HuH-7.5 (cell line): ENCODE measurements at places on chromosomes 5 and 9.

- no peak for DNase-seq
Measured at GRCh38 chr5:74389531-74390305, 250.8 kb downstream of the ENC1 start.

- DNase-seq, result no peak
Measured at GRCh38 chr9:129794549-129794948, 8.4 kb upstream of the TOR1B start.

DNA sequence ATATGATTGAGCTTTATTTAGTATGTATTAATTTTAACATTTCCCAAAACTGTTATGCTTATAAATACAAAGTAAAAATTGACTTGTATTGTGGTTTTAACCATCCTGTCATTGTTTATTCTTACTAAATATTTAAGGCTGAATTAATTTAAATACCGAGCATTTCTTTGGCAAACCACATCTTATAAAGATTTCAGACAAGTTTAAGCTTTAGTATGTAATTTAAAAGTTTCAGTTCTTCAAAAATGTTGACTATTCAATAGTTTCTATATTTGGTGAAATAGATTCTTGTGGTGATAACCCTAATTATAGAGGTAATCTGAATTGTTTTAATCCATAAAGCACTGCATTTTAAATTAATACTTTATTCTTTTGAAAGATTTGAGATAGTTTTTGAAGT lies 65.5 kb downstream of the CCNH start:
- DNase-seq, result no peak

DNA sequence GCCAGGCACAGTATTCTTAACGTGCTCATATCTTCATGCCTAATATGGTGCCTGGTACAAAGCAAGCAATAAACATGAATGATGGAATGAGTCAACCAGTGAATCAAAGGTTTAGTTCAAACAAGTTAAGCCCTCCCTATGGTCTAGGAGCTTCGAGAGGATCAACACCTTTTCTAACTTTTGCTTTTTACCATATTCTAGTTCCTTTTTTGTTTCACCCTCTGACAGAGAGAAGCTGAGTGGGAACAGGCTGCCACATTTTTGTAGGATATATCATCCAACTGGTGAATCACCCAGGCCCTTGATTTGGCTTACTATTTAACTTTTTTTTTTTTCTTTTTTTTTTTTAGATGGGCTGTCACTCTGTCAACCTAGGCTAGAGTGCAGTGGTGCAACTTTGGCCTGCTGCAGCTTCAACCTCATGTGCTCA lies 39.3 kb upstream of the TNC start:
- no peak for DNase-seq

- DNase-seq, result no peak
Measured at GRCh38 chr5:96197347-96197746, 235.7 kb upstream of the ELL2 start.

DNA sequence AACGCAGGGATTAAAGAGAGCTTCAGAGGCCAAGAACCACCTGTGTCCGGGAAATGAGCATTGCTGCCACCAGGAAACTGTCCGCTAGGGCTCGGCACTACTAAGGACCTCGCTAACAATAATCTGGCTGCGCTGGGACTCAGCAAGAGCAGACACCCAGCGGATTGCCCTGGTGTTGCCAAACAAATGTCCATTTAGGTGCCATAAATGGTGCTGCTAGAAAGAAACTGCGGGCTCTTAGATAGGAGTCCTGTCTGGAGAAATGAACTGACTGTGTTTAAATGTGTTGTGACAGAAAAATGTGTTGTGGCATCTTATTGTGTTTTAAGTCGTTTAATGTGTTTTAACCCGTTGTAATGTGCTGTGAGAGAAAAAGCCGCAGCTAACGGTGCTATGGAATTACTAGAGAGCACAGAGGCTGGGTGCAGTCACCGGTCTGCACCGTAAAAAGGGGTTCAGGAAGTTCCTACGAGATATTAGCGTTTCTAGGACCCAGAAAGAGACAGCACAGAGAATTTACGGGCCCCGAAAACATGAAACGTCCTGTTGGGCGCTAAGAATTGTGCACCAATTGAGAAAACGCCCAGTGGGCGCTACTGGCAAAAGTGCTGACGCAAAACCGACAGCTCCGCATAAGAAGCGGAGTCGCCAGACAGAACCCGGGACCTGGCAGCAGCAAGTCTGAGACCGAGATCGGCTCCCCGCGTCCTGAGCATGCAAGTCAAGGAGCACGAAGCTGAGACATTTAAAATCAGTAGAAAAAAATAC lies 90.6 kb downstream of the ANXA2R start:
- peak; percentile 71 for DNase-seq

- no peak for DNase-seq
Measured at GRCh38 chr5:14495301-14495700, 86.3 kb upstream of the OTULINL start.

- DNase-seq, result no peak
Measured at GRCh38 chr9:76796296-76796695, 32.1 kb downstream of the PCA3 start.

- DNase-seq, result no peak
Measured at GRCh38 chr5:3190433-3190832, 405.2 kb upstream of the IRX1 start.

- no peak for DNase-seq
Measured at GRCh38 chr5:77064040-77064439, 23.0 kb downstream of the ZBED3 start.

DNA sequence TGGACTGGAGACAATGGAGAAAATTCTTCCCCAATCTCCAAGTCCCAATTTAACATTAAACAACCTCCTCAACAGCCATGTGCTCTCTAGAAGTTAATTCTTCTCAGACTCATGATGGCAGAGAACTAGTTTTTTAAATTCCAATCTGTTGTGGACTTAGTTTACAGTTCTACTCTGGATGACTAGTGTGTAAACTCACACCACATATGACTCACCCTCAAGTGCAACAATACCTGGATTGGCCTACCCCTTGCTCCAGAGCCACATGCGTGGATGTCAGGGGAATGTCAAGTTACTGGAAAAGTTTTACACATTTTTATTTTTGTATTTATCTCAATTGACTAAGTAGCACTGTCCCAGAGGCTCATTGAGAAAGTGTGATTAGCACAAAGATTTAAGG lies 136.0 kb upstream of the EFNA5 start:
- no peak for DNase-seq

DNA sequence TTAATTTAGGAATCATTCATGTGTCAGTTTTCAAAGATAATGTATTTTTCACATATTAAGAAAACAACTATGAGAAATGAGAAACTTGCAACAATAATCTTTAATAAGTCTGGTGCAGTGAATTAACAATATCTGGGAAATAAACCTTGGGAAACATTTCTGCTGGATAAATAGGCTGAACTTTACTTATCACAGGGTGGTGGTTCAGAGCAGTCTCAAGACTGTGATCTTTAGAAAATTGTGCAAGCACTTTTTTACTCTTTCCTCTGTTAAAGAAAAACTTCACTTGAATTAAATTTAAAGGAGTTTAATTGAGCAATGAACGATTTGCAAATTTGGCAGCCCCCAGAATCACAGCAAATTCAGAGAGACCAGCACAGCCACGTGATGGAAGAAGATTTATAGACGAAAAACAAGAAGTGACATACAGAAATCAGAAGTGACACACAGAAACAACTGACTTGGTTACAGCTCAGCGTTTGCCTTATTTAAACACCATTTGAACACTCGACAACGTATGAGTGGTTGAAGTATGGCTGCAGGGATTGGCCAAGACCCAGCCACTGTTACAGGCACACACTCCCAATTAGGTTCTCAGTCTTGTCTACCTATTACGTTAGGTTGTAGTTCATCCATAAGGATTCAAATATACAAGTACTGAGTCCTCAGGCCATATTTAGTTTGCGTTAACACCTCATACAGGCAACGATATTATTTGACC lies 631.9 kb downstream of the SLCO4C1 start:
- no peak for DNase-seq

DNA sequence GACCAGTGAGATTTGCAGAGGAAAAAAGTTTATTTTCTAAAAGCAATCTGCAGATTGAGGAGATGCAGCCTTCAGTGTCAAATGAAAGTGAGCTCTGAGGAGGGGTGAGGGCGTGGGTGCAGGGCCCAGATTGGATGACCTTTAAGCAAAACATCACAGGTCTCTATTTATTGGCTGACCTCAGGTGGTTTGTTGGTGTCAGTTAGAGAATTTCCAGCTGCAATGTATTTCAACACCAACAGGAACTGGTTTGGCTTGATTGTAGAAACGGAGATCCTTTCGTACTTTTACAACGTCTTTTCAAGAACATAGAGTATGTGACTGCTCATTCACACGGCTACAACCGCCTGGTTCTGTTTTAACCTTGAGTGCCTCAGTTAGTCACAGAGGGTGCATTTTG lies 1069.1 kb downstream of the EFNA5 start:
- DNase-seq, result no peak

GRCh38 chr9:32463500-32464293 lies 62.3 kb downstream of the RIGI start:
- DNase-seq, result no peak

GRCh38 chr5:153749960-153750359 lies 259.5 kb downstream of the GRIA1 start:
- no peak for DNase-seq

GRCh38 chr9:84003246-84003645 lies 22.6 kb downstream of the RMI1 start:
- DNase-seq, result no peak

GRCh38 chr5:90506221-90506620 lies 23.2 kb downstream of the LYSMD3 start:
- DNase-seq, result no peak

GRCh38 chr5:82610686-82611085 lies 332.5 kb upstream of the RPS23 start:
- no peak for DNase-seq

DNA sequence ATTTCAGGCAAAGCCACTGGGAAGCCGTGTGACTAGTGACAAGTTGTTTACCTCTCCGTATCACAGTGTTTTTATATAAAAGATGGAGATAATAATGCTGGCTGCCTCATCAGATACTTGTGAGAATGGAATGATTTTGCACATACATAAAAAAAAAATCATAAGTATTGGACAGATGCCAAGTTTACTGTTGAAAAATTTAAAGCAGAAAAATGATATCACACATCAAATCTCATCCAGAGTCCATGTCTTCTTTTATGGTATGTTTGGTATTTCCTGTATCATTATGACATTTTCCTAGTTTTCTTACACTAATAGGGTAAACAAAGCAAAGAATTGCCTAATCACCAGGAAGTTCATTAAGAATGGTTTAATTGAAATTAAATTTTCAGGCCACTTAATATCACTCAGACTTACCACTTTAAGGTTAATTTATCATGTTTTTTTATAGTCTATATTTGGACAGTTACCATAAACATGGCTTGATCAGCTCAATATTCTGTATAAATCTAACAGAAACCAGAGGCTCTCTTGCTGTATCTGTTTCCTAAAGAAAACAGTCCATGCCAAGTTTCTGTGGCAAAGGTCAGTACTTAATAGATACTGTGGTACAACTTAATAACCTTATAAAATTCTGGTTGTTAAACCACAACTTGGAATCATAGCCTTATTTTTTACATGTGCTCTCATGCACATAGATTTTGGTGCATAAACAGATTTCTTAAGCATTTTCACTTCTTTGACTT lies 656.5 kb upstream of the RIOK2 start:
- DNase-seq, result no peak

- no peak for DNase-seq
Measured at GRCh38 chr5:169350759-169351240, 49.9 kb upstream of the SLIT3 start.

- DNase-seq, result no peak
Measured at GRCh38 chr9:136542241-136543040, 3.4 kb downstream of the NOTCH1 start.

DNA sequence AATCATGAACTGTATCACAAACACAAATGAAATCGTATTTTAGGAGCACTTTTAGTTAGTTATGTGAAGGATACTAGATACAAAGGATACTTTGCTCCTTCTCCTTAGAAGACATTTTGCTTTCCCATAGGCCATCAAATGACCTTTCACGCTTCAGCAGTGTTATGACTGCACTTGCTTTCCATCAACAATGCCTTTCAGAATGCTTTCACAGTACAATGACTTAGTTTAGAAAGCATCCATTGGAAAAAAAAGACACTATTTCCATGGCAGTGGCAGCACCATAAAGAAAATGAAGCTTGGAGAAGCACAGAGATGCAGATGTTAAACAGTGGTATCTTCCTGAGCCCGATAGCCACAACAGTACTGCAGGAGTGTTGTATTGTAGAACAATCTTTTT lies 203.9 kb downstream of the PCSK1 start:
- DNase-seq, result no peak

DNA sequence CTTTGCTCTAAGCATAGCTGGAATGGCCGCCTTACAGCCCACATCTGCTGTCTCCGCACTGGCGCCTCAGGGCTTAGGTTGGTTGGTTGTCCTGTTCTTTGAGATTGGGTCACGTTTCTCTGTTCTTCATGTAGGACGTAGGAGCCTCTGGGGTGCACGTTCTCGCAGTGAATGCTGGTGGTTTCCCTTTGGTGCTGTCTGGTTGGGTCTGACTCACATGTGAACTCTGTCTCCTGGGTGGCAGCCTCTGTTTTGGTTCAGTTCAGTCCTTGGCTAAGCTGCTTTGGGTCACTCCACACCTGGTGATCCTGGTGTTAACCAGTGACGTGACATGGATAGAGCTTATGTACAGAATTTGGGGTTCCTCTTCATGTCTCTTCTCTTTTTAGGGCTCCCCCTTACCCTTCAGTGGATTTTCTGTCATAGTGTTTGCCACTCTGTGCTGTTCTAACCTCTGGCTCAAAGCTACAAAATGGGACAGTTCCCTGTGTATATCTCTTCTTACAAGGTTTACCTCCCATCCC lies 12.6 kb upstream of the LPCAT1 start:
- no peak for DNase-seq

GRCh38 chr5:81225463-81225862 lies 7.7 kb upstream of the CKMT2 start:
- no peak for DNase-seq

GRCh38 chr5:175750511-175750931 lies 92.7 kb downstream of the HRH2 start:
- DNase-seq, result no peak

- no peak for DNase-seq
Measured at GRCh38 chr9:88696501-88696900, 161.5 kb downstream of the NXNL2 start.

- DNase-seq, result no peak
Measured at GRCh38 chr5:145960848-145961600, 24.6 kb downstream of the SH3RF2 start.
